ENCODE measurements at places on chromosomes 16 and 17. TPM values are rescaled to one million over a fixed set of nuclear protein-coding genes. Genes with fewer than 3 reads are reported as not detected.
A peak's percentile ranks its signal among the peaks of the same experiment; 100 is the strongest.

DNA sequence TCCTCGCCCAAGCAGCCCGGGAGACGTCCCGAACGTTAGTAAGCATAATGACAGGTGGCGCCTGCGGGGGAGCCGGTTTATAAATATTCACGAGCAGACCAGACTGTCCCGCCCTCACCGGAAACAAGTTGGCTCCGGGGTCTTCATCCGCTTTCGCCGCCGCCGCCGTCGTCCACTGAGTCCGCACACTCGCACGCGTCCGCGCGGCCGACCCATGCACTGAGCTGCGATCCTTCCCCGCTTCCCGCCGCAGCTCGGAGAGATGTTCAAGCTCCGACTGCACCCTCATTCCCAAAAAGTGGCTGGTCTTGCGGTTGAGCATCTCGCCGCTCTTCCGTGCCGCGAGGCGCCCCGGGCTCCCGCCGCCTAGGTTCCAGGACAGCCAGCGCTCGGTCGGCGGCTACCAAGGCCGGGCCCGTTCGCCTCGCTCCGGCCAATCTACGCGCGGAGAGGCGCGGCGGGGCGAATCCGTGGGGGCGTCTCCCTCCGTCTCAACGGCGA lies 385 bp downstream of the CFAP119 start:
- DNase-seq, result peak; percentile 35

Gene MILR1
- 5.1 TPM for total RNA-seq

Gene PERCC1
- total RNA-seq, result not detected

Gene CA7
- not detected for total RNA-seq

- DNase-seq, result no peak
Measured at GRCh38 chr16:73544826-73545225, 496.9 kb upstream of the ZFHX3 start.

Measured in Daoy (cell line).